ENCODE measurements at places on chromosomes 2 and 18. TPM values are rescaled to one million over a fixed set of nuclear protein-coding genes. Genes with fewer than 3 reads are reported as not detected.

Gene TUBB6
- total RNA-seq: 81.5 TPM

Gene PJVK
- total RNA-seq: 0.91 TPM

Gene YWHAQ
- total RNA-seq: 178 TPM

Gene ICA1L
- 6.5 TPM for total RNA-seq

Gene ST6GAL2
- total RNA-seq: 0.41 TPM

Gene SERPINB3
- not detected for total RNA-seq

Gene COLEC12
- total RNA-seq: 7.3 TPM

Gene CCDC150
- total RNA-seq: 0.66 TPM

Gene MAPK4
- 21.7 TPM for total RNA-seq
